ENCODE measurements at places on chromosomes 1 and 21.

DNA sequence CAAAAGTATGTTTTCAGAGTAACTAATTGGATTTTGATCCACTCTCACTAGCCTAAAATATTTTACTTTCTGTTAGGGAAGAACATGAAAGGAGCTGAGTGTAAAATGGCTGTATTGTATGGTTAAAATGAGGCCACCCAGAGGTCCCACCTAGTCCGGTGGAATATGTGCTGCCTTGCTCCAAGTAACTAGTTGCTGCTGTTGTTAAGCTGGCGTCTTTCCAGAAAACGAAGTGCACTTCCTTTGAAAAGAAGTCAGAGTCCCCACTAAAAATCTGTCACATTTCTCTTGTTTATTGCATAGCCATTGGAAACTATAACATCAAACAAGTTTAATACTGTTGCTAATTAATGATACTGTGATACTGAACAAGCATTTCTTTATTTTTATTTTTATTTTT is 3.2 kb downstream of the SLC25A33 start:
- DNase-seq: peak; percentile 29

GRCh38 chr21:25396135-25396711 is 211.1 kb downstream of the MRPL39 start:
- no peak for DNase-seq

DNA sequence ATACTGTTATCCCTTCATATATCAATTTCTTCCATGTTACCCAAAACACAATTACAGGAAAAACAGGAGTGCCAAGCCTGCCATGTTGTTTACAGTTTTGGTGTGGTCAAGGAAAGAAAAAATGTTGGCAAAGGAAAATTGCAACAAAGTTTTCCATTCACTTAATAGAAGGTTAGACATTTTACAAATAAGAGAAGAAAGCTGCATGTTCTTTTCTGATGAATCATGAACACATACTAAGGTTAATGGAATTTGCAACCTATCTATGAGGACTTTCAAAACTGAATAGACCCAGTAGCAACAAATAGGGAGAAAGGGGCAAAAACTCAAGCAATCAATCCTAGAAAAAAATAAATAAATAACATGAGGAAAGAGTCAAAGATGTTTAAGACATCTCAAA is 556.7 kb downstream of the DPYD start:
- DNase-seq: no peak

DNA sequence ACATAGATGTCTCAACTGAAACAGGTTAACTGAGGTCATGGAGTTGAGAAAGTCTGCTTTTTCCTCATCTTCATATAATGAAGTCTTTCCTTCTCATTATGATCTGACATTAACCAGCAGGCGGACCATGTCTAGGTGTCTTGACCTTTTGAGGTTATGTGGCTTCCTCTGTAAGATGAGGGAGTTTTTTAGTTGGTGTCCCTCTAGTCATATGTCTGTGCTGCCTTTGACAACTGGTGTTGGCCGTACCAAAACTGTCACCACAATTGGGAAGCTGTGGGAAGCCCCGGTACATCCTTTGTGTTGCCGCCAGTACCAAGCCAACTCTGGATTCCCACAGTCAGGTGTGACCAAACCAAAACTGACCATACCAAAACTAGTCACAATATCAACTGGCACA is 105.1 kb downstream of the PBX1 start:
- DNase-seq: no peak

DNA sequence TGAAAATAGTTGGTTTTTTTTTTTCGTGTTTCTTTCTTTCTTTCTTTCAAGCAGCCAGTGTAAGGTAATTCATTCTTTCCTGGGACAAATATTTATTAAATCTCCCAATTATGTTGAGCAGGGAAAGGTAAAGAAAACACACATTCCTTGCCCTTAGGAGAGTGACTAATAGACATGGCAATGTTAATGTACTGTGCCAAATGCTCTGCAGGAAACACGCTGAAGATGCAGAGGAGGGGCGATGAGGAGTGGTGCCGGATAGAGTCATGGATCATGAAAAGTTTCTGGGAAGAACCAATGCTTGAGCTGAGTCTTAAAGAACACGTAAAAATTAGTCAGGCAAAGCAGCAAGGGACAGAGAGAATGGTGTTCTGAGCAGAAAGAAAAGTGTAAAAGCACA is 199.2 kb downstream of the DNM3 start:
- peak; percentile 11 for DNase-seq

DNA sequence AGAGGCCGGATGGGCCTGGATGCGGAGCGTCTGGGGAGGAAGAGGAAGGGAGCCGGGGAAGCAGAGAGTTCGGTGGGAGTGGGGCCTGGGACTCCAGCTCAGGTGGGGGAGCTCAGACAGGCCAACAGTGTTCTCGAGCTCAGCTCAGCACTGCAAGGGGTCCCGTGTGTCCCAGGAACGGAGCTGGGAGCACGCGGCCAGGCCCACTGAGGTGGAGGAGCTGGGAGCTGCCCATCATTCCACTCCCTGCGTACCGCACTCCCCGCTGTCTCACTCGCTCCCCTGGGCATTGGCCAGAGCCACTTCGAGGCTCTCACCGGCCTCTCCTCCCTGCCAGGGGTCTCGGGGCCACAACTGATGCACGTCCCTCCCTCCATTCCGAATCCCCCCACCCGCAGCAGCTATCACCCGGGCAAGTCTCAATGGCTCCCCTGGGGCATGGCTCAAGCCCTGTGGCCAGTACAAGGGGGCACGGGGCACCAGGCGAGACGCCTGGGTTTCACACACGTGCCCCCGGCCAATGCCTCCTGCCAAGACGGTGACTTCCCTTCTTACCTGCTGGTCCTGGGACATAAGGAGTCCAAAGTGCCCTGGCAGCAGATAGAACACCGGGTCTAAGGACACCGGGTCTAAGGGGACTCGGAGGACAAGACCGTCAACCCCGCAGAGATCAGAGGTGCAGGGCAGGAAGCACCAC is 30.3 kb upstream of the COL6A2 start:
- DNase-seq: no peak

Measured in COLO829 (cell line).